Activated CD4-positive, alpha-beta T cell treated with anti-CD3 and anti-CD28 coated beads for 24 hours (primary cell): ENCODE measurements at places on chromosomes 2 and 18.

DNA sequence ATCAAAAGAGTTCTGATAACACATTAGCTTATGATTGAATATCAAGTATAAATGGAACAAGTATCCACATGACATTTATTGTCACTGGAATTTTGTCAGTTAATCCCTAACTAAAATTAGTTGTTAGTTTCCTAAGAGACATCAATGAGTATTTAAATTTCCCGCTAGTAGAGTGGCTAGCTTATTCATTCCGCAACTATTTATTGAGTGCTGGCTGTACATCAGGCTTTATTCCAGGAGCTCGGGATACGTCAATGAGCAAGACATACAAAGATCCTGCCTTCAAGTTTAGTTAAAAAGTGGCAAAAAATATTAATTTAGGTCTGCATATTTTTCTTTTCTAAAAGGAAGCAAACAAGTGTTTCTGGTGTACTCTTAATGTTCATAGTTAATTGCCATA is 59.3 kb downstream of the PRKRA start:
- DNase-seq = no peak

- DNase-seq = no peak
These were observed 382.3 kb upstream of the CRIM1 start for GRCh38 chr2:35973132-35973736.

GRCh38 chr2:43340066-43340465 is 113.7 kb upstream of the ZFP36L2 start:
- DNase-seq = no peak

- no peak for DNase-seq
These were observed 120.8 kb upstream of the FOSL2 start for GRCh38 chr2:28271919-28272250.

- no peak for DNase-seq
These were observed 56.9 kb upstream of the SMAD2 start for GRCh38 chr18:47987388-47987699.
